ENCODE measurements at places on chromosomes 16 and 17.

- DNase-seq = peak; percentile 8
Observed at GRCh38 chr16:19289811-19290485, 4.4 kb downstream of the CLEC19A start.

- DNase-seq = no peak
Observed at GRCh38 chr16:78396673-78397072, 297.2 kb downstream of the WWOX start.

- no peak for DNase-seq
Observed at GRCh38 chr17:48549281-48549630, 4.3 kb upstream of the HOXB2 start.

DNA sequence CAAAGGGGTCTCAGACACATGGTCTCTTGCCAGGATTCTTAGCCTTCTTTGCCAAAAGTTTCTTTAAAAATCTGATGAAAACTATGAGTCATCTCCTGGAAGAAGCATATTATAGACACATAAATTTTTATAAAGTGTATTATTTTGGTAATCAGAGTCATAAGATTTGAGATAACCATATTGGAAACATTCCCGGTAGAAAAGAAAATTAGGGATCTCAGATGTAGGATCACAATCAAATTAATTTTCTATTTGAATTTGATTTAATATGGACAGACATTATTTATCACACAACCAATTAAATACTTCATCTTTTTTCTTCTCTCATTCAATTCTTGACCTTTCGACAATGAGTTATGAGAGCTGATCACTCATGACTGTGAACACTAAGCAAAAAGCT, 347.7 kb upstream of the CDH8 start:
- DNase-seq = no peak

DNA sequence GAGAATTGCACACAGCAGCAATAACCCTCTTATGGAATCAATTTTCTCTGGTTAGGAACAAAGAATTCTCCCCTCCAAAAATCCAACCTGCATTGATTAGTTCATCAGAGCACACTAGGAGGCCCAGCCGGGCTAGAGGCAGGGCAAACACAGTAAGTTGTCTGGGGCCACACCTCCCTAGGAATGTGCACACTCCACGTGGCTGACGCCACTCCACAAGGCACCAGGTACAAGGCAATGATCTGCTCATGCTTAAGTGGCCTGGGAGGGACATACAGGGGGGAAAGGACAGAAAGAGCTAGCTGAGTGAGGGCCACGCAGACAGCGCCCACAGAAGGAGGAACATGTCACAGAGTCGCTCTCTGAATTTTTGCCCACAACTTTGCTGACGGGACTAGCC, 107.6 kb downstream of the SLC39A11 start:
- no peak for DNase-seq

- DNase-seq = no peak
Observed at GRCh38 chr16:84827131-84827574, 7.4 kb downstream of the CRISPLD2 start.

GRCh38 chr17:17694169-17695081, 13.2 kb downstream of the RAI1 start:
- peak; percentile 22 for DNase-seq

GRCh38 chr17:81976332-81977210, 858 bp upstream of the ASPSCR1 start:
- DNase-seq = peak; percentile 51

- DNase-seq = no peak
Observed at GRCh38 chr17:44327715-44328449, 3.3 kb upstream of the SLC25A39 start.

GRCh38 chr17:82328141-82328993, 5.2 kb downstream of the SECTM1 start:
- no peak for DNase-seq

DNA sequence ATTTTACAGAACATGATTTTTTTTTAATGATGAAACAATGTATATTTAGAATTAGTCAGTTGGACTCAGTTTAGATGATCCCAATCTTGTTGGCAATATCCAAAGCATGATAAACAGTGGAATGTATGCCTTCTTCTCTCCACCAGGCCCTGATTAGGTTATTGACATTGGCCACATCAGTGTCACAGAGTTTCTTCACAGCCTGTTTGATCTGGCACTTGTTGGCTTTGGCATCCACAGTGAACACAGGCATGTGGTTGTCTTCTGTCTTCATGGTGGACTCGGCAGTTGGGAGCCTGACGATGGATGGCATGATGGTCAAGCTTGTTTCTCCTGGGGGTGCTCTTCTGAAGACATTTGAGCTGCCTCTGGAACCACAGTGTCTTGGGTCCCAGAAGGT, 317.5 kb downstream of the PMP22 start:
- no peak for DNase-seq

GRCh38 chr16:50769-51591, 2.4 kb downstream of the POLR3K start:
- DNase-seq = no peak

- DNase-seq = peak; percentile 85
Observed at GRCh38 chr16:9092978-9093344, 1.5 kb downstream of the HAPSTR1 start.

DNA sequence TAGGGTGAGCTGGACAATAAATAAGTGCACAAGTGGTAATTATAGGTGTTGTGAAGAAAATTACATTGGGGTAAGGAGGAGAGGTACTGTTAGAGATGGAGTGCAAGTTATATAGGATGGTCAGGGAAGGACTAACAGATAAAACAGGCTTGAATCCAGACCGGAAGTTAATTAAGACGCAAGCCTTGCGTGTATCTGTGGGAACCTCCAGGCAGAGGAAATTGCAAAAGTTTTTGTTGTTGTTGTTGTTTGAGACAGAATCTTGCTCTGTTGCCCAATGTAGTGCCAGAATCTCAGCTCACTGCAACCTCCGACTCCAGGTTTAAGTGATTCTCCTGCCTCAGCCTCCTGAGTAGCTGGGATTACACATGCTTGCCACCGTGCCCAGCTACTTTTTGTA, 2.4 kb upstream of the ZNF18 start:
- DNase-seq = no peak

DNA sequence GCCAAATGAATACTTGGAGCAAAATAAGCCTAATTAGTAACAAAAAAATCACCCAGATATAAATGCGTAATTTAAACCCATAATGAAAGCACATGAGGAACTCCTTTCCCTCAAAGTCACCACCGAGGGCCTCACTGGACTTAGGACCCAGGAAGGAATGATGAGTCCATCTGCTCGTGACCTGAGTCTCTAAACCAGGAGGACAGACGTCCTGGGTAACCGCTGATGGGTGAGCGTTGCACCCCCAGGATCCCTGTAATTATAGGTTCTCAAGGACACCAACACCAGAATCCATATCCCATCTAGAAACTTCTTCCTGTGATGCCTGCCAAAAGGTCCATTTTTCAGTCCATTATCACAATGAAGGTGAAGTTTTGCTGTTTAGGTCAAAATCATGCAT, 121.4 kb downstream of the ZNF778 start:
- DNase-seq = no peak

DNA sequence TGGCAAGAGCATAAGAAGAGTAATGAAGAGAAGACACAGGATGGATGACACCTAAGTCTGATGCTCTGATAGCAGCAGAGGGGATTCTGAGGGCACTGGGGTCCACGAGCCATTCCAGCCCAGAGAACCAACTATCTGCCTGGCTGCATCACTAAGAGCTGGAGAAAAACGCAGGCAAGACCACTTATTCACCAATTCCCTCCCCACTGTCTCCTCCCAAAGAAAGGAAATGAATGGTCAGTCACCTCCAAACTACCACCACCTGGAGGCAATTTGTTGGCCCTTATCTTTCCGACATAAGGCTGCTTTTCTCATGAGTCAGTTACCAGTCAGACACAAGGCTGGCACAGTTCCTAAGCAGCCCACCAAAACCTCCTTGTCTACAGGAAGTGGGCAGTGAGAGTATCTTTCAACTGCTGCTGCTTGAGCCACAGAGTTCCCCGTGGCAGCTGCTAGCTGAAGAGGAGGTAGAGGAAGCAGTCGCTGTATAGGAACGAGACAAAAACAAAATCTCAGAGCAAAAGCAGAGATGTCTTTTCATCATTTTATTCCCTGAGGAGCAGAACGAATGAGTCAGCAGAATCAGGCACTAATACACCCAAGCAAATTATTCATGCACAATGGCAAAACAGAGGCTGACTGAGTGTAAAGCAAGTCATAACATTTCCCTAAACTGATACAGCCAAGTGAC, 111.1 kb downstream of the SMG6 start:
- no peak for DNase-seq

DNA sequence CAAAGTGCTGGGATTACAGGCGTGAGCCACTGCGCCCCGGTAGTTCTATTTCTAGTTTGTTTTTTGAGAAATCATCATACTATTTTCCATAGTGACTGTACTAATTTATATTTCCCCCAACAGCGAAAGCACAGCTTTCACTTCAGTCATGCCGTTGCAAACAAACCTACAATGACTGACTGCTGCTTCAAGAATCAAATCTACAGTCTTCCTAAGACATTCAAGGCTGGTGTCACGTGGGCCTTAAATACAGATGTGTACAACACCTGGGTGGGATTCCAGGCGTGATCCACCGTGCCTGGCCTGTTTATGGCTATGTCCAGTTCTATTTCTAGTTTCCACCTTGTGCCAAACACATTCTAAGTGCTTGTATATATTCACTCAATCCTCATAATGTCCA, 72.0 kb downstream of the ABCC6 start:
- DNase-seq = no peak

- DNase-seq = no peak
Observed at GRCh38 chr16:70548936-70549335, 25.3 kb downstream of the SF3B3 start.

- no peak for DNase-seq
Observed at GRCh38 chr16:28110074-28110473, 46.6 kb upstream of the GSG1L start.

DNA sequence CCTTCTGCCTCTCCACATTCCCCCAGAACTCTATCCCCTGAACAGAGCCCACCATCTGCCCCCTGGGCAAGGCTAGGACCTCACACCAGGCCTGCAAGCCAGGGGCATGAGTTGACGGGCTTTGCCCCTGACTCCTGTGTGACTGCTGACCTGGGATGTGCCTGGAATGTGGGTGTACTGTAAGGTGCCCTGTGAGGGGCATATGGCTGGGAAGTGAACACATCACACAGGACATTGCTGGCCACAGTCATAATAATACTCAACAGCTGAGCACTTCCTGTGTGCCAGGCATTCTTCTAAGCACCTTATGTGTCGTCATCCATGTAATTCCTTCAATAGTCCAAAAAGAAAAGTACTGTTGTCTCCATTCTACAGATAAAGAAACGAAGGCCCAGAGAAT, 13.3 kb downstream of the CES4A start:
- DNase-seq = no peak

- no peak for DNase-seq
Observed at GRCh38 chr17:11823862-11824261, 173.4 kb downstream of the ZNF18 start.

- DNase-seq = no peak
Observed at GRCh38 chr17:28988475-28988874, 17.4 kb downstream of the SEZ6 start.

DNA sequence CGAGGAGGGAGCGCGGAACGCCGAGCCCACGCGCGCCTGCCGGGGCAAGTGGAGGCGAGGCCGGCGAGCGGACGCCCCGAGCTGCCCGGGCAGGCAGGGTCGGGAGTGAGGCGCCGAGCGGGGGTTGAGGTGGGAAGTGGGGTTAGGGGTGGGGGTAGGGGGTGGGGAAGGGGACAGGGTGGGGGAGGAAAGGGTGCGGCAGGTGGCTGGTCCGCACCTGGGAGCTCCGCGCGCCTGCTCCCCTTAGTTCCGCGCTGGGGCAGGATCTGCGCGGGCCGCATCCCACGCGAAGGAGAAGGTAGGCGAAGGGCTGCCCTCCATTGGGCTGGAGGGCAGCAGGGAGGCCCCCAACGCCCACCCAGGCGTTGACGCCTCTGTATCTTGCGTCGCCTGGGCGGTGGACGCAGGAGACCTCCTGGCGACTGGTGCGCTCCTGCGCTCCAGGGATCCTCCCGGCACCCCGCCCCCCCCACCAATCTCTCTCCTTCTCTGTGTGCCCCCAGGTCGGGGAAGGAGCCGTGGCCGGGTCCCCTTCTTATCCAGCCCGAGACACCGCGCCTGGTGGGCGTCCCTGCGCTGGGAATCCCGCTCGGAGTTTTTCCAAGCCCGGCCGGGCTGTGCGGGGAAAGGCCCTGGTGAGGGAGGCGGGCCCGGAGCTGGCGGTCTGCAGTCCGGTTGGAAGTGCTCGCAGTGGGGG, 51.3 kb upstream of the AMZ2 start:
- no peak for DNase-seq

DNA sequence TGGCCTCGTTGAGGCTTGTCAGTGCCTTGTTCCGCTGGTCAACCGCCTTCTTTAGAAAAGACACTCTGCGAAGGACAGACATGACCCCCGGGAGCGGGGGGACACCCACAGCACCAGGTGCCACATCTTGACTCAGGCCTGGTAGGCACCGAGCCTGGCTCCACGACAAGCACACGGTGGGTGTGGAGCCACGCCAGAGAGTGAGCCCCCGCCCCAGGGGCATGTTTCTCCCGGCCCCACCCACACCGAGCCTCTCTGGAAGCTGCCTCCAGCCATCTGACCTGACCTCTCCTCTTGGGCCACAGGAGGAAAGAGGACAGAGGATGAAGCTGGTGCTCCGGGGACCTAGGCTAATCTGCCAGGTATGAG, 4.6 kb downstream of the FAAP100 start:
- no peak for DNase-seq

GRCh38 chr16:46762583-46762982, 14.4 kb upstream of the MYLK3 start:
- DNase-seq = no peak

DNA sequence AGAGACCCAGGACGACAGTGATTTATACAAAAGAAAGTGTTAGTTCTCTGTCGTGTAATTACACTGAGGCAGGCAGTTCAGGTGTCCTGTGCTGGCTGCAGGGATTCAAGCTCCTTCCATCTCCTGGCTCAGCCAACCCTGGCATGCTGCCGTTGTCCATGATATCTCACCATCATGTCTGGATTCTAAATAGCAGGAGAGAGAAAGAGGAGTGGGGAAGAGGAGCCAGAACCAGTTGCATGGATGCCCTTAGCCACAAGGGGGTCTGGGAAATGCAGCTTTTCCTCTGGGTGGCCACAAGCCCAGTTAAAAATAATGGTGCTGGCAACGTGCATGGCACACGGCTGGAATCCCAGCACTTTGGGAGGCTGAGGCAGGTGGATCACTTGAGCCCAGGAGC, 9.7 kb downstream of the C16orf54 start:
- DNase-seq = peak; percentile 19

GRCh38 chr17:38469875-38470274, 41.6 kb downstream of the ARHGAP23 start:
- DNase-seq = no peak

DNA sequence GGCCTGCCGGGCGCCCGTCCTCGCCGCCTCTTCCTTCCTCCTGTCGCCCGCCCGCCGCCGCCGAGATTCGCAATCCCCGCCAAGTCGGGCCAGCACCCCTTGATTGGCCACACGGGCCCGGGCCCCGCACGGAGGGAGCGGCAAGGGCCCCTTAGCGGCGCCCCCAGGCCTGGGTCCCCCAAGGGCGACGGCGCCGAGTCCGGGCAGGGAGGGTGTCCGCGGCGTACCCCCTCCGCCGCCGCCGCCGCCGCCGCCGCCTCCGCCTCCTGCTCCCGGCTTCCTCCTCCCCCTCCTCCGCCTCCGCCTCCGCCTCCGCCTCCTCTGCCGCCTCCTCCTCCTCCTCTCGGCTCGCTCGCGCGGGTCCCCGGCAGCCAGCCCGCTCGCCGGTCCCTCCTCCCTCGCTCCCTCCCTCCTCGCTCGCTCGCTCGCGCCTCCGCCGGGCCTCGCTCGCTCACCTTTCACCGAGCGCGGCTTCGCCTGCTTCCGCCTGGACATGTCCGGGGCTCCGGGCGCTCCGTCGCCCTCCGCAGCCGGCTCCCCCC, 561 bp downstream of the ZNF423 start:
- DNase-seq = peak; percentile 74

Data from NCI-H524 (cell line).